NB4 (cell line): ENCODE measurements at places on chromosomes 12 and 14.

- DNase-seq, result no peak
Measured at GRCh38 chr12:3336606-3337311, 154.2 kb upstream of the PRMT8 start.

GRCh38 chr14:34640826-34641225, 10.9 kb upstream of the SNX6 start:
- no peak for DNase-seq

GRCh38 chr12:55736780-55737580, 5.9 kb upstream of the GDF11 start:
- peak; percentile 78 for DNase-seq

- peak; percentile 44 for DNase-seq
Measured at GRCh38 chr14:35883677-35884293, 57.6 kb downstream of the BRMS1L start.

- no peak for DNase-seq
Measured at GRCh38 chr12:87231818-87232217, 797.4 kb downstream of the C12orf50 start.

- no peak for DNase-seq
Measured at GRCh38 chr12:124685689-124686369, 118.4 kb upstream of the NCOR2 start.

DNA sequence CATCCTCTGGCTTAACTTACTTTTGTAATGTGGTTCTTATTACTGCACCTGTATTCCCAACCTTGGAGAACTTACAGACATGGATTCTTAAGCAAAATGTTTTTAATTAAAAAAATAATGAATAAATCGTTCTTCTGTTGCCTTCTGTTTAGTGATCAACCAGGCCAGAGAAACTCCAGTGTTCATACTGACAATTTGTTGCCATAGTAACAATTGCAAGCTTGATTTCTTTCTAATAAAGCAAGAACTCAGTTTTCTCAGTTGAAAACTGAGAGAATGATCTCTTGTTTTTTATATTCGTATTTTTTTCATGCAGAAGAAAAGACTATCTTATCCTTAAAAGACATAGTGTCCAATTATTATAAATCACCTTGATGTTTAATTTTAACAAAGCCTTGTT, 106.5 kb upstream of the LMNTD1 start:
- DNase-seq, result no peak

GRCh38 chr12:93972411-93973208, 175.8 kb upstream of the PLXNC1 start:
- no peak for DNase-seq

GRCh38 chr12:114269153-114269552, 136.8 kb downstream of the TBX5 start:
- DNase-seq, result no peak

DNA sequence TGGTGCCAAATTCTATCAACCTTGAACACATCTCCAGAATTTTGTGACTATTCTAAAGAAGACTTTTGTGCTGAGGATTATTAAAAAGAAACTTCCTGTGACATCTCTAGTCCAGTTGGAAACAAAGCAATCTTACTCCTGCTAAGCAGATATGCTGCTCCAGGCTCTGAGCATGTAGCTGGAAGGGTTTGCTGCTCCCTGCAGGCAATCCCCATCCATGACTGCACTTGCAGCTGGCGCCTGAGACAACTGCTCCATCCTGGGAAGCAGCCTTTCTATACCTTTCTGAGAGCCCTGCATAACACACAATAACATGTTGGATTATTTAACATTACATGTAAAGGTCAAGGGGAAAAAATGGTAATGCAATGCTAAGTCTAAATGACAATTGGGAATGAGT, 105.1 kb downstream of the NDUFA12 start:
- peak; percentile 21 for DNase-seq

DNA sequence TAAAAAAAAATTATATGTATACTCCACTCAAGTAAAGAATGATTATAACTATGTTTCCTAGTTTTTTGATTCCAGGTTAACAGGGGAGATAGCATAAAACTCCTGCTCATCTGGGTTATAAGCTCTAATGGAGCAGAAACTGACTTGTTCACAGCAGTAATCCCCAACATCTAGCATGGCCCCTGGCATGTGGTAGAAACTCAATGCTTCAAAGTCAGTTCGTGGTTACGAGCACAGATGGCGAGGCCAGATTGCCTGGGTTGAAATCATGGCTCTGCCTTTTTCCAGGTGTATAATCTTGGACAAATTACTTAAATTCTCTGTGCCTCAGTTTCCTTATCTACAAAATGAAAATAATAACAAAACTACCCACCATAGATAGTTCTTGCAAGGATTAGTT, 183.8 kb downstream of the TTC7B start:
- peak; percentile 61 for DNase-seq

DNA sequence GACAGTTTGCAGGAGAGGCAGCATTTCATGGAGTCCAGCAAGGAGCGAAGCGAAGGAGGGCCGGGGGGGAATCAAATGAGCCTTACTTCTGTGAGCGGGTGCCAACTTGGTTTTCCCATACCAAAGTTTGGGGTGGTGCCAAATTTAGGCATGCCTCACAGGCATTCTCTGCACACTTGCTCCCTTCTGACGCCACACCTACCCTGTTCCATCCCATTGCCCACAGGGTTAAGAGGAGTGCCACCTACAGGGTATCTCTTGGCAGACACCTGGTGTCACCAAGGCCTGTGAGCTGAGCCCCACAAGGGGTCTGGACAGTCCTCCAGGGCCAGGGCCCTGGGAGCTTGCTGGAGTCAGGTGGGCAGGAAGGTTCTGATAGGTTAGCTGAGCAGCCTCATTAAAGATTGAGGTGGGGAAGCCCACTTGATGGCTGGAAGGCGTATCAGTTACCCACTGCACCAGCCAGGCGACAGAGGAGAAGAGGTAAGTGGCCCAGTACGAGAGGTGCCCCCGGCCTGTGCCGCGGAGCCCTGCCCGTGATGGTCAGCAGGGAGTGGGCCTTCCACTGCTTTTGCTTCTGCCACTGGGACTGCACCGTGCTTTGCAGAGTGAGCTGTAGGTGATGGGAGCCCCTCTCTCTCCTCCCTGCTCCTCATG, 45.2 kb downstream of the DEGS2 start:
- no peak for DNase-seq

- DNase-seq, result no peak
Measured at GRCh38 chr14:66782853-66783252, 274.9 kb downstream of the GPHN start.

GRCh38 chr14:72002731-72003130, 70.5 kb downstream of the RGS6 start:
- no peak for DNase-seq

DNA sequence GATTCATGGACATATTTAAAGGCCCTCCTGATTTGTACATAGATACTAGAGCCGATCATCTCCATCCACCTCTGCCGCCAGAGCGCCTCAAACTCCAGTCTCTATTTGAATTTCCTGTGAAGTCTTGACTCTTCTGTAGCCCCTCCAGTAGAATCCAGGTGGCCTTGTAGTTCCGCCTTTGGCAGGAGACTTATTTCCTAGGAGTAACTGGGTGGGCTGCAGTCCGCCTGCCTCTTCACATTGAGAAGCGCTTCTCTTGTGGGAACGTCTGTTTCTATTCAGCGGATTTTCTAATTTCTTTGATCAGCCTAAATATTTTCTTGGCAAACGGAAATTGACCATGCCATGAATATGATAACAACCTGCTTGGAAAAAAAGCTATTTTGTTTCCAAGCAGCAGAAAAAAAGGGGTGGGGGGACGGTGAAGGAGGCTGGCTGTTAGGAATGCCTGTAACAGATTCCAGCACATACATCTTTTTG, 9.0 kb upstream of the SIX1 start:
- DNase-seq, result no peak
